Activated naive CD4-positive, alpha-beta T cell treated with anti-CD3 and anti-CD28 coated beads for 36 hours (primary cell): ENCODE measurements at places on chromosomes 13 and 19. TPM values are rescaled to one million over a fixed set of nuclear protein-coding genes. Genes with fewer than 3 reads are reported as not detected.

Gene PSG7
- total RNA-seq = not detected

GRCh38 chr13:100668408-100668807, 6.2 kb downstream of the TMTC4 start:
- H3K27ac ChIP-seq = no peak overlapping the region
- no peak for DNase-seq
- no peaks in the 10 kb centered on the region for H3K27me3 ChIP-seq

- peak overlapping the region; percentile 68 for H3K27ac ChIP-seq
- H3K4me3 ChIP-seq = no peak overlapping the region
- peaks cover 19% of the 10 kb centered on the region for H3K4me1 ChIP-seq
- peaks cover 4% of the 10 kb centered on the region for H3K36me3 ChIP-seq
- H3K27me3 ChIP-seq = no peaks in the 10 kb centered on the region
- DNase-seq = no peak
Measured at GRCh38 chr13:112791663-112792440, 102.0 kb downstream of the ATP11A start.

Gene NLRP5
- total RNA-seq = not detected

Gene KLK14
- total RNA-seq = 0.79 TPM

DNA sequence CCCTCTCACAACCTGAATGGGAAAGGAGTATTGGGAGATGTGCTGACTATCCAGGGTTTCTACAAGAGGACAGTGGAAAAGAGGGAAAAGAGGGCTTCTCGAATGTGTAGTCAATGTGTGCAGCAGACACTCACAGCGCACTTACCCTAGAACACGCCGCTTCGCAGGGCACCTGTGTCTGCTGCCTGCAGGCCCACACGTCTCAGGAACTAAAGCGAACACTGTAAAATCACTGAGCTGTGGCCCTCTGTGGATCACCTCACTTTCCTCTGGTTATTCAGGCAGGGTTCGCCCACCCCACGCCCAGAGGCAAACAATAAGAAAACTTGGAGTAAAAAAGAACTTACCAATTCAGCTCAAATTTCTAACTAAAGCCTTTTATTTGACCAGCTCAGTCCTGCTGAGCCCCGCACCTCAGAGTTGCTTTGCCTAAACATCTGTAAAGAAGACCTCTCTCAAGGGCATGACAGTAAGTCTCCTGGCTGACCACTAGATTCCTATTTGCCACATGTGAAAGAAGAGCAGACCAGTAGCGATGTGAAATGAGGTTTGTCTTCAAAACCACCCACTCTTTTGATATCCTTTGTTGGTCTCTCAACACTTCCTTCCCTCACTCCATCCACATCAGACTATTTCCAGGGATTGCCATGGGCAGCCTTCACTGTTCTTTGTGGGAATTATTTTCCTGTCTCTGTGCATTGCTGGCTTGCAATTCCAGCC, 19.3 kb upstream of the DOCK9 start:
- no peak overlapping the region for H3K4me3 ChIP-seq
- H3K27me3 ChIP-seq = no peaks in the 10 kb centered on the region
- DNase-seq = no peak
- no peaks in the 10 kb centered on the region for H3K36me3 ChIP-seq
- H3K4me1 ChIP-seq = peaks cover 87% of the 10 kb centered on the region

- H3K4me1 ChIP-seq = no peaks in the 10 kb centered on the region
- H3K27ac ChIP-seq = no peak overlapping the region
- H3K27me3 ChIP-seq = peaks cover 22% of the 10 kb centered on the region
- H3K36me3 ChIP-seq = no peaks in the 10 kb centered on the region
Measured at GRCh38 chr13:39530916-39531315, 72.1 kb downstream of the LHFPL6 start.

Gene FFAR3
- total RNA-seq = 5.3 TPM

DNA sequence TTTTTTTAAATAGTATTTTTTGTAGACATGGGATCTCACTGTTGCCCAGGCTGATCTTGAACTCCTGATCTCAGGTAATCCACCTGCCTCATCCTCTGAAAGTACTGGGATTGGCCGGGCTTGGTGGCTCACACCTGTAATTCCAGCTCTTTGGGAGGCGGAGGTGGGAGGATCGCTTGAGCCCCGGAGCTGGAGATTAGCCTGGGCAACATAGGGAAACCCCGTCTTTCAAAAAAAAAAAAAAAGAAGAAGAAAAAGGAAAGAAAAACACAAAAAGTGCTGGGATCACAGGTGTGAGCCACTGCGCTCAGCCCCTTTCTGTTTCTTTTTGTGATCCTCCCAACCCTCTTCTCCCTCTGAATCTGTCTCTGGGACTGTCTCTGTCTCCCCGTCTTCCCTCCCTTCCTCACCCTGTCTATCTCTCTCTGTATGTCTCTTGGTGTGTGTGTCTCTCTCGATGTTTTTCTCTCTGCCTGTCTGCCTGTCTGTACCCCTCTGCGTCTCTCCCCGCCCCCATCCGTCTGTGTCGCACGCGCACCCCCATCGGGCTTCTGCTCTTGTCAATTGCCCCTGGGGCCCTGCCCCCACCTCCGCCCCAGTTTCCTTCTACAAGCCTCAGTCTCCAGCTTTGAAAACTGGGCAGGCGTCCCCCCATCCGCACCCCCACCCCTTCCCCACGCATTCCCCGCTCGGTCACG, 540 bp upstream of the ZFP36 start:
- H3K4me1 ChIP-seq = peaks cover 57% of the 10 kb centered on the region
- peak overlapping the region; percentile 86 for H3K4me3 ChIP-seq
- DNase-seq = peak; percentile 90
- H3K27ac ChIP-seq = peak overlapping the region; percentile 93
- H3K27me3 ChIP-seq = no peaks in the 10 kb centered on the region

DNA sequence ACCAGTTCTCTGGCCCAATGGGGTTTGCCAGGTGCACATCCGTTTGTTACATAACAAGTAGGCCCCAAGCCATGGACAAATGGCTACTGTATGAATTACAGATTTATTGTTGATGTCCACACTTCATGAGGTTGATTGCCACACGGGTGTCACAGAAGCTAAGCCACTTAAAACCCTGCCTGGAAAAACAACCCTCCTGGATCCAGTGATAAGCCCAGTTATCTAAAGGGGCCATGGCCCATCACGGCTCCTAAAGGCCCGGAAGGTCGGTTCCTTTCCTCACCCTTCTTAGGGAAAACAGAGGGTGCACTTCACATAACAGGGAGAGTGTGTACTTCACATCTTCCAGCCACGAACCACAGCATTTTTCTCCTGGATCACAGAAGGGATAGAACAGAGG, 4.1 kb downstream of the TMEM272 start:
- peaks cover 29% of the 10 kb centered on the region for H3K4me1 ChIP-seq
- H3K27me3 ChIP-seq = peaks cover 6% of the 10 kb centered on the region
- H3K36me3 ChIP-seq = no peaks in the 10 kb centered on the region
- H3K27ac ChIP-seq = no peak overlapping the region
- H3K4me3 ChIP-seq = no peak overlapping the region
- DNase-seq = no peak

- no peak overlapping the region for H3K4me3 ChIP-seq
- DNase-seq = no peak
- peaks cover 22% of the 10 kb centered on the region for H3K36me3 ChIP-seq
- H3K4me1 ChIP-seq = no peaks in the 10 kb centered on the region
- no peaks in the 10 kb centered on the region for H3K27me3 ChIP-seq
Measured at GRCh38 chr13:45527699-45528462, 63.1 kb downstream of the COG3 start.

Gene TINCR
- 1.0 TPM for total RNA-seq

- no peak overlapping the region for H3K4me3 ChIP-seq
- no peaks in the 10 kb centered on the region for H3K36me3 ChIP-seq
- H3K27me3 ChIP-seq = no peaks in the 10 kb centered on the region
Measured at GRCh38 chr19:10070730-10071446, 15.2 kb upstream of the SHFL start.
